ENCODE measurements at places on chromosomes 5 and 9.

DNA sequence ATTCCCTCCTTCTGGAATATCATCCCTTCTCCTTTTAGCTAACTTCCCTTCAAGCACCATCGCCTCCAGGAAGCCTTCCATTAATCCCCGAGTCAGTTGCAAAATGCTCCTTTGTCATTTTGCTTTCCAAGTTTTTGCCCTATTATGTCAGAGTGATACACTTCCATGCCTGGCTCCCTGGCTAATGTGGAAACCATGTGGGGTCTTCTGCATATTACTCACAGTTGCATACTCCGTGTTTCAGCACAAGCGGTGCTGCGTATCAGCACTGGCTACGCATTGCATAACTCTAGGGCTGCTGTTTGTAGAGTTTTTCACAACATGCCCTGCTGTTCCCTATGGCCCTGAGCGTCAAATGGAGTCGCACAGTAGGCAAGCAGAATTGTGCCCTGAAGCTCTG, 1.9 kb downstream of the TEX53 start:
- no peak for DNase-seq

DNA sequence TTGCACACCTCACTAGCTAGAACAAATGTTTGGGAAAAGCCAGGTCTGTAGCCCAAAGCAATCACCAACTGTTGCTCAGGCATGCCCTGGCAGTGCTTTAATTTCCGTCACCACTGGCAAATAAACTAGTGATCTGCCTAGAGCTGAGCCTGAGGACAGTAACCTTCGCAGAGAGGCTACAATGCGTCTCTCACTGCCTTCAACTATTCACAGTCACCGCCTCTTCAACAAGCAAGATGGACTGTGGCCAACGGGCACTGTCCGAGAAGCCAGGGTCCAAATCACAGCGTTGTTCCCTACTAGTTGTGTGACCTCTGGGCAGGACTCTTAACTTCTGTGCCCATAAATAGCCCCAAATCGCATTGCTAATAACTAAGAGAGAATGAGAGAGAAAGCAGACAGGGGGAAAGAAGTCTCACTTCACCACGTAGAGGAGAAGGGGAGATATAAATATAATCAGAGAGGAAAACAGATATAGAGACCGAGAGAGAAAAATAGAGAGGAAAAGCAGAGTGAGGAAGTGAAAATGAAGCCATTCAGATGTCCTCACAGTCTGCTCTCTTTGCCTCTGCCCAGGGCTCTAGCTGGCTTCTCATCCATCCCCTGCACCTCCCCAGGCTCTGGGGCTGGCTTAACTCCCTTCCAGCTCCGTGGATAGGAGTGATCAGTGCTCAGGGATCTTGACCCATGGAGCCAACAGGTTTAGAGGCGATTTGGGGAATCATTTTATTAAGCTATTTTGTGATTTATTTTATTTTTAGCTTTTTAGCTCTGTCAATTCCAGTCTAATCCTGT, 157.9 kb downstream of the ZDHHC21 start:
- no peak for DNase-seq

GRCh38 chr9:99057665-99058625, 47.0 kb upstream of the TGFBR1 start:
- peak; percentile 38 for DNase-seq

- DNase-seq, result no peak
These were observed 207.9 kb downstream of the C9orf50 start for GRCh38 chr9:129412814-129413536.

GRCh38 chr9:135524130-135524861, 3.1 kb downstream of the LCN1 start:
- no peak for DNase-seq

GRCh38 chr9:133402689-133403088, 15.1 kb downstream of the REXO4 start:
- no peak for DNase-seq

DNA sequence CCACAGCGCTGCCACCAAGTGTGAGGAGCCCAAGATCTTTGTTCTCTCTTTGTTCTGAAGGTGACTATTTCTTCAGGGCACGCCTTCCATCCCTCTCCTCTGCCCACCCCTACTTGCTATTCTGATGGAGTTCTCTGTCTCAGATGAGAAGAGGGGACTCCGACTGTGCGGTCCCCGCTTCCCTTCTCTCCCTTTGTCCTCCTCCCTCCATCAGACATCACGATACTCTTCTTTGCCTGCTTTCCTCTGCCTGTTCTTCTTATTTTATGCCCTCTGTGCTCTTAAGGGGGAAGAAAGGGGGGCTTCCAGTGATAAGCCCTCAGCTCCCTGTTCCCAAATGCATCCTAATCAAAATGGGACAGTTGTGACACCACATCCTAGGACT, 307.8 kb downstream of the RAB3C start:
- DNase-seq, result no peak

DNA sequence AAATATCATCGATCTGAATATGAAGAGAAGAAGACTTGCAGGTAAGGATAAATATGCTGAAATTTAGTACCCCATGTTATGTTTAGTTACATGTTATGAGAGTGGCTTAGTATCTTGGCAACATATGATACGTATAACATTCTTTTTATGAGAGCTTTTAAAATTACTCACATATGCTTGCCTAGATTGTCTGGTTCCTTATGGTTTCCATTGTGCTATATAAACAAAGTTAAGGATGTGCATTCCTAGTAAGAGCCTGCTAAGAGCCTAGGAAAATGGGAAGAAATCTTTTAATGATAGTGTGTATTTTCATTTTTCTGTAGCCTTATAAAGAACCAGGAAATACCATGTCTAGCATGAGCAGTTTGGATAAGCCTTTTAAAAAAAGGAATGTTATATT, 112.0 kb upstream of the KCNN2 start:
- no peak for DNase-seq

DNA sequence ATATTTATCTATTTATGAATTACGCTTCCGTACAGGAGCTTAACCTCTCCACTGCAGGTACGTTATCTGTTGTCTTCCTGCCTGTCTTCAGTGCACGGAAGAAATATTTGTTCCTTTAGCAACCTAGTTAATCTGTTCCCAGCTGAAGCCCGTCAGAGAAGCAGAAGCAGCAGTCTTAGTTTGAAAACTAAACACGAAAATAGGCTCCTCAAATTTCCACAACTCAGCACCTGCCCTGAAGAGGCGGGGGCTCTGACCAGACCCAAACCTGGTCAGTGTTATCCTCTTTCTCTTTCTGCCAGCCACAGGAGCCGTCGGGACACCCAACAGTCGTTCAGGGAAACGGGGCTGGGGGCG, 462 bp downstream of the NUDCD2 start:
- DNase-seq, result no peak

DNA sequence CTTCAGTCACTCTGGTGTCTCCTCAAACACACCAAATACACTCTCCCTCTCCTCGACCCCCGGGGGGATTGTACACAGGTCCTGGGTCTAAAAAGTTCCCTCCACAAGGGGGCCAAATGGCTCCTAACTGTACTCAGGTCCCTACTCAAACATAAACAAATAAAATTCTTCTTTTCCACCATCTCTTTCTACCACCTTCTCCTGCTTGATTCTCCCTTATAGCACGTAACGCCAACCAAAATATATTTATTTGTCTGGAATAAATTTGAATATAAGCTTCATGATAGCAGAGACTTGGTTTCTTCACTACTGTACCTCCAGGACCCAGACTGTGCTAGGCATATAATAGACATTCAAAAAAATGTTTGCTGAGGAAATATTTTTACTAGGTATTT, 21.4 kb downstream of the ZNF608 start:
- no peak for DNase-seq

GRCh38 chr9:18610956-18611355, 137.0 kb downstream of the ADAMTSL1 start:
- DNase-seq, result no peak

DNA sequence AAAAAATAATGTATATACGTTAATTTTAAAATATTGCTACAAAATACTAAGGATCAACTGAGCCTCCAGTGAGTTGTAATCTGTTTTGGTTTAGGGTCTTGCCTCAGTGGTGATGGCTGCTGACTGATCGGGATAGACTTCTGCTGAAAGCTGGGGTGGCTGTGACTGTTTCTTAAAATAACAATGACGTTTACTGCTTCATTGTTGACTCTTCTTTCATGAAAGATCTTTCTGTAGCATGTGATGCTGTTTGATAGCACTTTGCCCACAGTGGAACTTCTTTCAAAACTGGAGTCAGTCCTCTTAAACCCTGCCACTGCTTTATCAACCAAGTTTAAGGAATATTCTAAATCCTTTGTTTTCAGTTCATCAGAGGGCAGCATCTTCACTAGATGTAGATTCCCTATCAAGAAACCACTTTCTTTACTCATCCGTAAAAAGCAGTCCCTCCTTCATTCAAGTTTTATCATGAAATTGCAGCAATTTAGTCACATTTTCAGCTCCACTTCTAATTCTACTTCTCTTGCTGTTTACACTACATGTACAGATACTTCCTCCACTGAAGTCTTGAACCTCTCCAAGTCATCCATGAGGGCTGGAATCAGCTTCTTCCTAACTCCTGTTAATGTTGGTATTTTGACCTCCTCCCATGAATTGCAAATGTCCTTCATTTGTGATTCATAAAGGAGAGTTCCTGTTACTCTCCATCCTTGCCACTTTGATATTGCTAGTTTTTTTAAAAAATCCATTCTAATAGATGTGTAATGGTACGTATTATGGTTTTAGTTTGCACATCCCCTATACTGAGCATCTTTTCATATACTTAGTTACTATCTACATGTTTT, 41.5 kb upstream of the PTPDC1 start:
- DNase-seq, result no peak

DNA sequence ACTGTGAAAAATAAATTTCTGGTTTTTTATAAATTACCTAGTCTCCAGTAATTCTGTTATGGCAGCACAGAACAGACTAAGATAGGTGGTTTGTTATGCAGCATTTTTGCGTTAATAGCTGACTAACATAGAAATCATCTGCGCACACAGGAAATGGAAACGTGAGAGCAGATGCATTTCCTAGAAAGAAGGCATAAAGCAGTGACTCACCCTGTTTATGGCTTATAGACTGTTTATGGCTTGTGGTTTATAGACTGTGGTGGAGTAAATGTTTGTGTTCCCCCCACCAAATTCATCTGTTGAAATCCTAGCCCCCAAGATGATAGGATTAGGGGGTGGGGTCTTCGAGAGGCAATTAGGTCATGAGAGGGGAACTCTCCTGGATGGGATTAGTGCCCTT, 18.3 kb upstream of the OSMR start:
- DNase-seq, result no peak

GRCh38 chr5:159936686-159937329, 20.5 kb downstream of the ADRA1B start:
- DNase-seq, result no peak
